ENCODE measurements at places on chromosomes 1 and 21.
A peak's percentile ranks its signal among the peaks of the same experiment; 100 is the strongest.

DNA sequence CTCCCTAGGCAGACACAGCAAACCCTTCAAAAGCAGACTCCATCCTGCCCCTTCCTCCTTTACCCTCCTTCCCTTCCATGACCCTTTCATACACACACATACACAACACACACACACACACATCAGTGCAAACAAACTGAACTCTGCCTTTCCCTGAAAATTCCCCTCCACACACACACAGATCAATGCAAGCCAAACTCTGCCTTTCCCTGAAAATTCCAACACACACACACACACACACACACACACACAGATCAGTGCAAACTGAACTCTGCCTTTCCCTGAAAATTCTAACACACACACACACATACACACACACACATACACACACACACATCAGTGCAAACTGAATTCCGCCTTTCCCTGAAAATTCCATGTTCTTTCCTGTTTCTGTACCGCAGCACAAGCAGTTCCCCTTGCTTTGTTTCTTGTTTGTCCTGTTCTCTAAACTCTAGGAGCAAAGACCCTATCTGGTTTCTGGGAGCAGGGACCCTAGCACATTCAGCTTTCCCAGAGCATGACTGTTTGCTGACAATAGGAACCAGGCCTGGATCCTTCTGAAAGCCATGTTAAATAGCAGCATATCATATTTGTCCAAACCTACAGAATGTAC is 91.0 kb downstream of the PTPN14 start:
- DNase-seq = no peak

- no peak for DNase-seq
Observed at GRCh38 chr21:43733060-43733459, 14.1 kb downstream of the PDXK start.

- DNase-seq = no peak
Observed at GRCh38 chr1:16119504-16119903, 36.4 kb downstream of the EPHA2 start.

GRCh38 chr1:226017070-226017469 is 17.9 kb upstream of the SDE2 start:
- DNase-seq = no peak

GRCh38 chr1:65221638-65222339 is 73.8 kb downstream of the AK4 start:
- DNase-seq = peak; percentile 3

GRCh38 chr1:208928349-208929010 is 655.0 kb upstream of the CAMK1G start:
- no peak for DNase-seq

- DNase-seq = no peak
Observed at GRCh38 chr1:26221094-26221493, 12.9 kb upstream of the CEP85 start.

- no peak for DNase-seq
Observed at GRCh38 chr1:36203554-36204346, 20.5 kb upstream of the THRAP3 start.

- DNase-seq = no peak
Observed at GRCh38 chr1:59122527-59122926, 174.4 kb upstream of the FGGY start.

- DNase-seq = no peak
Observed at GRCh38 chr1:234772345-234773147, 162.6 kb upstream of the IRF2BP2 start.

- DNase-seq = peak; percentile 40
Observed at GRCh38 chr1:53878492-53879105, 11.0 kb downstream of the YIPF1 start.

GRCh38 chr1:35708952-35709351 is 9.7 kb downstream of the C1orf216 start:
- DNase-seq = no peak

DNA sequence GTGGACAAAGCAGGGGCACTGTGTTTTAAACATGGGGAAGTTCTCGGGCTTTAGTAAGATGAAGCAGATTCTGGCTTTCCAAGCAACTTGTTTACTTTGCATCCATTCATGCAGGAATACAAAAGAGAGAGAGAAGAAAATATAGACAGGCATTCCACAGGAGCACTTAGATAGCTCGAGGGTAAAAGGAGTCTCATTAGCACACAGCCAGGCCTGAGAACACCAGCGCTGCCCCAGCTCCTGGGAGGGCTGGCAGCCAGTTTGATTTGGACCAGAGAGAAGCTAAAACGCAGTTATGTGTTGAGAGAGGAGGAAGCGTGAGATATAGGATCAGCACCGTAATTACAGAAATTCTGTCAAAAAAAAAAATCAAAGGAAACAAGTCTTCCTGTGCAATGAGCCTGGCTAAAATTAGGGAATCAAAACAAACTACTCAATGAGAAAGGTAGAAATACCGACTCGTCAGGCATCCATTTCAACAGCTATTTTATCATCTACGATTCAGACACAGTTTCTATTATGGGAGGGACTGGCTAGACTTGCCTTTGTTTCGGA is 68.2 kb downstream of the CLSTN1 start:
- DNase-seq = no peak

- DNase-seq = no peak
Observed at GRCh38 chr1:206521694-206522402, 14.5 kb downstream of the RASSF5 start.

DNA sequence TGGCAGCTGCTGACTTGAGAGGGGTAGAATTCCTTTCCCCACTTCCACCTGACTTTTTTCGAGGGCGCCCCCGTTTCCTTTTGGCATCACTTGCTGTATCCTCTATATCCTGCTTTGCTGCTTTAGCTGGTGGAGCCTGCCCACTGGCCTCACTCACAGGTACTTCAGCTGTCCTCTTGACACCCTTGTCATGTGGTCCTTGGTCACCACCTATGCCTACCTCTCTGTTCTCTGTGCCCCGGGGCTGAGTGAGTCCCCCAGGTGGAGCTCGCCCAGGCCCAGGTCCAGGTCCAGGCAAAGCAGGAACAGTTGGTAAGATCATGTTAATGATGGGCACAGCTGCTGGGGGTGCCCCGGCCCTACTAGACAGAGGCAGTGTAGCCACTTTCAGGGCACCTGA is 4.5 kb downstream of the RFX5 start:
- DNase-seq = no peak

GRCh38 chr1:85203573-85204171 is 2.9 kb upstream of the SYDE2 start:
- no peak for DNase-seq

DNA sequence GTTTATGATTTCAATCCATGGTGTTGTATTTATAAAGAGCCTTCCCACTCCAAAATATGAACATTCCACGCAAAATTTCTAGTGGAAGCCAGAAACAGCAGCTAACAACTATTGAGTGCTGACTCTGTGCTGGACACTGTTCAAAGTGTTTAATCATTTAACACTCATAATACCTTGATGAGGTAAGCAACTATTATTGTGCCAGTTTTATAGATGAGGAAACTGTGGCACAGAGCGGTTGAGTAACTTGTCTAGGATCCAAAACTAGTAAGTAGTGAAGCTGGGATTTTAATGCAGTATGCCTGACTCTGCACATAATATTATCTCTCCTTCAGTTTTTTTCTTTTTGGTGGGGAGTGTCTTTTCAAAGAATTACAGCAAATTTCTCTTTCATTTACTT is 228.3 kb downstream of the SLC35F3 start:
- DNase-seq = no peak

GRCh38 chr1:153058826-153059784 is 1.8 kb upstream of the SPRR2A start:
- DNase-seq = no peak

- no peak for DNase-seq
Observed at GRCh38 chr1:173869021-173869359, 810 bp downstream of the ZBTB37 start.

- no peak for DNase-seq
Observed at GRCh38 chr1:78279051-78279450, 211.7 kb upstream of the PTGFR start.

DNA sequence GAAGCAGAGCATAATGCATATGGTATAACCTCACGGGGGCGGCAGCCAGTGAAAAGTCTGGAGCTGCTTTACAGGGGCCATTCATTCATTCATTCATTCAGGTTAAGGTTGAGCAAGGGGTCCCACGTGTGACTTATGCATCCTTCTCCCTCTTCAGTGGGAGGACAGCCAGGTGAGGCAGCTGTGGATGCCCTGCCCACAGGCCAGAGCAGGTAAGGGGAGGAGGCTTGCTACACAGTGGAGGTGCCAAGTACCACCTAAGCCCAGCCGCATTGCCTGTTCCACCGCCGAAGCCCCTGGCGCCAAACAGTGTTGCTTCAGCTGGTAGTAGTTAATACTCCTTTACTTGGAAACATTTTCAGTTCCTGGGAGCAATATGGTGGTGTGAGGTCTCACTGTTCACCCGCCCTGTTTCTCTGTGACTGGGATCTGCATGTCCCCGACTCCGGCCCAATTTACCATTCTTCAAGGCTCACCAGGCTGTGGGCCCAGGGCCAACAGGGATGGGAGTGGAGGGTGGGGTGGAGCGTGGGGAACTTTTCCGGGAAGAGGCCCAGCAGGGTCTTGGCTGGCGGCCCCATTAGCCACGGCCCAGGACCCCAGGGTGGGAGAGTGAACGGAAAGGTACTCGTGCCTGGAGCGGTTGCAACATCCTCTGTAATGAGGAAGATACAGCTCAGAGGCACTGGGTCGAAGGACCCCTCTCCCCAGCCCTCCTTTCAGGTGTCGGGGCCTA is 722 bp upstream of the PODN start:
- no peak for DNase-seq

DNA sequence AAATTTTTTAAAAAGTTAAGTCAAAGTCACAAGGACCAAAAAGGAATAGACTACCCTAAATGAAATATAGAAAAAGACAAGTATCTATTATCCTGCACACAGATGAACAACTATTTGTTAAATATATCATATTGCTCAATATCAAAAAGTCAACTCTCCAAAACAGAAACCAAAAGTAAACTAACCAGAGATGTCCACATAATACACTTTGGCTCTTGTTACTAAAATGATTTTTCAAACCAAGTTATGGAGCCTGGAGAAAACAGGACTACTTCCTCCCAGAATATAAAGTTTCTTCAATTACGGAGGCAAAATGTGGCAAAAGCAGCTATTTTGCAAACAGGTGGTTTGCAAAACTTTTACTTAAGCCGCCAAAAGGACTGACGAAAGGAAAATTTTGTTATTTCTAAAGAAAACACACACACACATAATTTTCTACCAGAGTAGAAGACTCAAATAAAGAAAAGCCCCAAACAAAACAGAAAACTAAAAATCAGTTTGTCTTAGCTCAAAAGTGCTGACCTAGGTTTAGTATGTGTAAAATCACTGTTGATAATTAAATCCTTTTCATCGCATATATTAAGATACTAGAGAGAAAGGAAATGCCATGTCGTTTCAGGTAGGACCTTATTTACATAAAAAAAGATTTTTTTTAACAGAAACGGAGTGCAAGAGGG is 1.1 kb downstream of the DPYD start:
- DNase-seq = no peak

DNA sequence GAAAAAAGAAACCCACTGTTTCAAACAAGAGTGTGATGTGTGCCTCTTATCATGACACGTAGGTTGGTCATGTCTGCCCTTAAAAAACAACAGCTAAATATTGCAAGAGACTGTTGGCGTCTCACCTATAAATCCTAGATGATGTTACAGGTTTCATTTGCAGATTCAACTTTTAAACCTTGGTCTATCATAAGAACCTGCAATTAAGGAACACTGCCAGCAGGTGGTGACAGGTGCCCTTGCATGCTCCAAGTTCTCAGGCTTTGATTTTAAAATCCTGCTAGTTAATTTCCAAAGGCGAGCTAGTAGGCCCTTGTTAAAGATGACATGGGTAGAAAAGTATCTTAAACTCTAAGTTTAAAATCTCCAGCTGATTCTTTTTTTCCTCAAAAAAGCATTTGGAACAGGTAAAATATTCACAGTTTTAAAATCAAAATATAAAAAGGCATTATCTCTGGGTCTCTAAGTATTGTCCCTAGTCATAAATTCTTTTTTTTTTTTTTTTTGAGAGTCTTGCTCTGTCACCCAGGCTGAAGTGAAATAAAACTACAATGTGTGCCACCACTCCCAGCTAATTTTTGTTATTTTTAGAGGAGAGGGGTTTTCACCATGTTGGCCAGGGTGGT is 39.1 kb downstream of the CLSTN1 start:
- DNase-seq = no peak

- no peak for DNase-seq
Observed at GRCh38 chr1:223710179-223711133, 1.9 kb upstream of the CAPN2 start.

DNA sequence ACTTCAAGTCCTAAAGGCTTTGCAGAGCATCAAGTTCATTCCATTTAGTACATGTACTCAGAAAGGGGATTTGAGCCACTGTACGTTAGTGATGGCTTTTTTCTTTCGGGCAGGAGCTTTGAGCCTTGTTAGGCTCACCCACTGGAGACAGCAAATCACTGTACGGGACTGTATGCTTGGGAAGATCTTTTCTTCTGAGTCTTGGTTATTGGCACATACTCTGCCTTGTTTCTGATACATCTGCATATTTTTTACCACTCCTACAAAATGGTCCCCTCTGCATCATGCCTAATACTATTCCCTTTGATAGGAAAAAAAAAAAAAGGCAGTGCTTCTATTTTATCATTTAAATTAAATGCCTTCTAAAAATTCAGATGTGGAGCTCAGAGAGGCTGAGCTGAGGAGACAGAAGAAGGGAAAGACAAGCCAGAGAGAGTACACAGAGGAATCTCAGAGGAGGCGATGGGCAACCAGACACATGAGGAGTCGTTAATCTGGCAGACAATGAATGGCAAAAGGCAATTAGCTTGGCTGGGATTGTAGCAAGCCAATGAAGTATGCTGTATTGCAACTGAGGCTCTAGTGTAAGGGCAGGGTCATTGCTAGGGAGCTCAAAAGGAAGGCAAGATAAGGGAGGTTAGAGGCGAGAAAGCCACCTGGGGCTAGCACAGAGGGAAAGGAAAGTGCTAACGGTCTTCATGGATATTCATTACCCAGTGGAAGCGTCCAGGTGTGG is 39.4 kb downstream of the PHC2 start:
- no peak for DNase-seq

- no peak for DNase-seq
Observed at GRCh38 chr1:7120863-7121621, 335.8 kb downstream of the CAMTA1 start.

DNA sequence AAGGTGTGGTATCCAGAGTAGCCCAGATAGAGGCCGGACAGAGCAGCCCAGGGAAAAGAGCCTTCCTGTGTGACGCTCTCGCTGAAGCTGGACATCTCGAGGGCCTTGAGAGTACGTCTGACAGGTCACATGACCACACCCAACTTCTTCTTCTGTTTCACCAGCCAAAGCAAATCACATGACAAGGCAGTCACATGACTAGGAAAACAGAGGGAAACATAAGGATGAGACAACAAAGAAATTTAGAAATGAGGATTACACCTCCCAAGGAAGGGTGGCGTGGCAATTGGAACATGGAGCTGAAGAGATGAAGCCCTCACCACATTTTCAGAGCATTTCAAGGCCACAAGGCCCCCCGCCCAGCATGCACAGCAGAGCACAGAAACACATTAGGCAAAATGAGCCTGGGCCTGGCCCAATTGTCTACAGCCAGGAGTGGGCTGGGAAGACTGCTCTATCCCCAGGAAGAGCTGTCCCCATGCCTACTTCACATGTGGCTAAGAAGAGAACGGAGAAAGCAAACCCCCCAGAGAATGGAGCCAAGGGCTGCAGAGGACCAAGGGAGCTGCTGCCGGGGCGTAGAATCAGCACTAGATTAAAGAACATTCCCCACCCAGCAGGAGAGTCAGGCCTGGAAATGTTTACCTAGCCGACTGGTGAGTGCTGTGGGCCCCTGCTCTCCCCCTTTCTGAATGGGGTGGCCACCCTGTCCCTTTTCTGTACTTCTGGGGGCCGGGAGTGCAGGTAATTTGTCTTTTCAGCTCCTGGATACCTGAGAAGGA is 305.1 kb downstream of the NPHP4 start:
- no peak for DNase-seq
